ENCODE measurements at places on chromosomes 13 and 19.

DNA sequence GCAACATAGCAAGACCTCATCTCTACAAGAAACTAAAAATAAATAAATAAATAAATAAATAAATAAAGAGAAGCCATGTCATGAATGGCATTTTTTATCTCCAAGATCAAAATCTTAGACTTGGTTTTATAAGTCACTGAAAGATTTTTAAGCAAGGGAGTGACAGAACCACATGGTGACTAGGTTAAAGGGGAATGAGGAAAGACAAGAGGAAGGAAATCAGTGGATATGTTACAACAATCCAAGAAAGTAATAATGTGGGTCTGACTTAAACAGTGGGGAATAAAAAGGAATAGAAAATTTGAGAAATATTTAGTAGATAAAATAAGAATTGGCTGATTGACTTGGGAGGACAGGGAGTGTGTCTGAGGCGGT, 18.8 kb upstream of the MED4 start:
- DNase-seq: no peak

GRCh38 chr19:15986701-15987100, 37.9 kb downstream of the OR10H4 start:
- no peak for DNase-seq

DNA sequence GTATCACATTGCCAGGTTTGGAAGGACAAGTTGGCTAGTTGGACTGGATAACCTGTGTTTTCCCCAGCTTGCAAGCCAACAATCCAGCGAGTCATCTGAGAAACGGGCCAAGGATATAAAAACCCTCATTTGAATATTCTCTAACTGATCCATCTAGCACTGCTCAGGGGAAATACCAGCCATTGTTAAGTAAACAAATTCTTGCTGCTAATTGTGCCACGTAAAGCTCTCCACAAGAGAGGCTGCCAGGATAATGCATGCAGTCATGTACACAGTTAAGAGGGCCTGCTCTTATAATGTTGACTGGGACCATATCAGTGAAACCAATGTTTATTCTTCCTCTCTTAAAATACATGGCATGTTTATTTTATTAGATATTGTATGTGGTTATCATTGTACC, 663.2 kb upstream of the SGCG start:
- DNase-seq: no peak

- DNase-seq: no peak
These were observed 23.1 kb upstream of the SACS start for GRCh38 chr13:23456437-23457210.

- DNase-seq: peak; percentile 86
These were observed 16.3 kb downstream of the DCUN1D2 start for GRCh38 chr13:113474179-113474578.

DNA sequence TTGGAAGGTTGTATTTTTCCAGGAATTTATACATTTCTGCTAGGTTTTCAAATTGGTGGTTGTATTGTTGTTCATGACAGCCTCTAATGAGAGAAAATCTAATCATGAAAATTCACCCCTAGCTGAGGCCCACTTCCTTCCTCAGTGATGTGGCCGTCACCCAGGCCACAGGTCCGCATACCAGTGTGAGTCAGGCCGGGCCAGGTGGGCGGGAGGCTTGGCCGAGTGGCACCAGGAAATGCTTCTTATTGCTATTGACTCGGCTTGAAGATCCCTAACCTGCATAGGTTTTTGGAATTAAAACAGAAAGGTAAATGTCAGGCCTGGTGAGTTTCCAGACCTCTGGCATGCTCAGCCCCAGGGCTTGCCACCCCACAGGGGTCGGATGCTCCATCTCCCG, 88.7 kb downstream of the SCGB2B2 start:
- DNase-seq: no peak

GRCh38 chr19:39497996-39498797, 550 bp upstream of the DLL3 start:
- DNase-seq: no peak

- DNase-seq: peak; percentile 97
These were observed 164.9 kb downstream of the DLEU7 start for GRCh38 chr13:50678464-50679162.

GRCh38 chr19:38658462-38659306, 11.2 kb downstream of the ACTN4 start:
- DNase-seq: peak; percentile 100

GRCh38 chr13:103068836-103069235, 2.6 kb upstream of the SLC10A2 start:
- DNase-seq: no peak

DNA sequence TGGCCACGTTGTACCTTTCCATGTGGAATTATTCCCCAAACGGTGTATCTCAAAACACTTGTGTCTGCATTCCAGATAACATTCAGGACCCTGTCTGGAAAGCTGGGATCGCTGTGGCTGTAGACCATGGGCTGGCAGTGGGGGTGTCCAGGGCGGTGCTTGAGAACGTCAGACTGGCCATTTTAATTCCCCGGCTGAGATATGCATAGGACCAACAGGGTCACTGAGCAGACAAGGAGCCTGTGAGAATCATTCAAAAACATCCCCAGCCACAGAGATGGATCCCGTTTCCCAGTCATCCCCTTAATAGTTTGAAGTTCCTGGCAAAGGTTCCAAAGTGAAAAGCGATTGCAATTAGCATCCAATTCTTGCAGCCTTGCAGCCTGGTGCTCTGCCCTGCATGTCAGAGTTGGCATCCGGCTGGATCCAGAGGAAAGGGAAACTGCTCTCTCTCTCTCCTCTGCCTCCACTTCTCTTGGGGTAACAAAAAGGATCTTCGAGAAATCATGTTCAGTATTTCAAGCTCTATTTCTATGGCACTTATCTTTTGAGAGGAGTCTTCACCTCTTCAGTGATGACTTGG, 41.6 kb downstream of the IFT88 start:
- DNase-seq: no peak

GRCh38 chr13:28375250-28375930, 119.5 kb downstream of the FLT1 start:
- DNase-seq: no peak

DNA sequence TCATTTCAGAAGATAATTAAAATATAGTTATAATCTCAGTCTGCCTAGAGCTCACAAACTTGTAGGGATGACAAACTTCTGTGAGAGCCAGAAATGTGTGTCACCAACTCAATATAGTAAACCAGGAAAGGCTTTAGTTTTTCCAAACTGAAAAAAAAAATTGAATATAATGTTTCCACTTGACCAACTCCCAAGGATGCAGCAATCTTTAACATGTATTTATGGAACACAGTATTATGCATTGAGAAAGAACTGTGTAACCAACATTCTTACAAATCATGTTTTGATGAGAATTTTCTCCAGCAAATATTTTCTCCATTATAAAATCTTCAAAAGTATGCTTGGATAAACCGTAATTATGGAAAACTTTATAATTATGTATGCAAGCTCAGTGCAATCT, 50.1 kb upstream of the KLF12 start:
- DNase-seq: no peak

DNA sequence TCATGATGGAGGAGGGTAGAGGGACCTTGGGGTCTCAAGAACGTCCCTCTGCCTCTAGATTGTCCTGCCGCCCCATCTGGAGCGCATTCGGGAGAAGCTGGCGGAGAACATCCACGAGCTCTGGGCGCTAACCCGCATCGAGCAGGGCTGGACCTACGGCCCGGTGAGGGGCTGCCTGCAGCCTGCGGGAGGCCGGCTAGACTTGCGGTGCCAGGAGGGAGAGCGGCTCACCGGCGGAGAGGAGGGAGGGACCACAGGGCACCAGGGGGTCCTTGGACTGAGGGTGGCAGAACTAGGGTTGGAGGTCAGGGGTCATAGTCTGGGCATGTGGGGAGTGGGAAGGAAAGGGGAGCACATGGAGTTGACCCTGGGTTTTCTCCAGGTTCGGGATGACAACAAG, 29.9 kb downstream of the RYR1 start:
- DNase-seq: no peak

DNA sequence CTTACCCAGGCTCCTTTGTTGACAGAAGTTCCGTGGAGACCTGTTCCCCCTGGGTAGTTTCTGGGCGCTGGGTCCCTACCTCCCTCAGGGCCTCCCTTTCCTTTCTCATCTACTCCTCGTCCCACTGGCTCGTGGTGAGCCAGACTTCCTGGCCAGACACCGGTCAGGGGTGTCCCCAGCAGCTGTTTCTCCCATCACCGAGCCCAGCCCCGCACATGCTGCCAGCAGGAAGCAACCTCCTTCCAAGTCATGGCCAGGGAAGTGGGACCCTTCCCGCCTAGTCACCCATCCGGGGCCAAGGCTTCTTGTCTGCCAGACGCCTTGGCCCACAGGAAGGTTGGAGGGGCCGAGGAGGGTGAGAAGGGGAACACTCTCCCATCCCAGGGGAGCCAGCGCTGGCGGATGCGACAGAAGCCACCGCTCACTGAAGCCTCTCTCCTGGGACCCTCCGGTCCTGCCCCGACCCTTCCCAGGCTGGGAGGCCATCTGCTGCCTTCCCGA, 5.7 kb downstream of the PAK4 start:
- DNase-seq: no peak

- DNase-seq: no peak
These were observed 152.5 kb downstream of the RNF17 start for GRCh38 chr13:24916464-24916863.

GRCh38 chr13:99469041-99469440, 32.2 kb upstream of the TM9SF2 start:
- no peak for DNase-seq

GRCh38 chr13:32225481-32225931, 89.7 kb downstream of the ZAR1L start:
- peak; percentile 88 for DNase-seq

DNA sequence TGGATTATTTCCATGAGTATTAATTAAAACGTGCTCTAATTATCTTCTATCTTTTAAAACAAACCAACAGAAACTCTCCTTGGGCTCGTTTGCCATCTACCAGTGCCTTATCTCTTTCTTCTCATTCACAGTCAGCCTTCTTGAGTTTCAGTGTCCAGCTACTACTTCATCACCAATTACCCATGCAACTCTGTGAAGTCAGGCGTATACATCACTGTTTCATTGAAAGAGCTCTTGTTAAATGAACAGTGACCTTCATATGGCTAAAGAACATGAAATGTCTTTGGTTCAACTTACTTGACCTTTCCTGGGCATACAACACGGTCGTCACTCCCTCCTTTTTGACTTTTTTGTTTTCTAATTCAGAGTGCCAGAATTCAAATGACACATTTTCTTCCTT, 5.2 kb upstream of the IFT88 start:
- no peak for DNase-seq

GRCh38 chr19:7196763-7197118, 97.5 kb downstream of the INSR start:
- peak; percentile 71 for DNase-seq

GRCh38 chr13:44679597-44679996, 103.5 kb upstream of the TSC22D1 start:
- no peak for DNase-seq

DNA sequence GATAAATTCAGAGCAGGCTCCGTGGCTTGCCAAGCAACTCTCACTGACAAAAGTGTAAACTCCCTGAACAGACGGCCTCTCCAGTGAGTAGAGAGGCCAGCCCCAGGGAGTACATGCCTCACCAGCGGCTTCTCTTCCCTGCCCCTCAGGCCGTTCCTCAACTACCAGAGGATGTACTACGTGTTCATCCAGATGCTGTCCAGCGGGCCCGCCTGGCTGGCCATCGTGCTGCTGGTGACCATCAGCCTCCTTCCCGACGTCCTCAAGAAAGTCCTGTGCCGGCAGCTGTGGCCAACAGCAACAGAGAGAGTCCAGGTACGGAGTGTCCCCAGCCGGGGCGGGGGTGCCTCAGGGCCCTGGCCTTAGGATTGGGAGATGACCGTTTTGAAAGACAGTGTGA, 93.4 kb upstream of the MCF2L start:
- DNase-seq: no peak

DNA sequence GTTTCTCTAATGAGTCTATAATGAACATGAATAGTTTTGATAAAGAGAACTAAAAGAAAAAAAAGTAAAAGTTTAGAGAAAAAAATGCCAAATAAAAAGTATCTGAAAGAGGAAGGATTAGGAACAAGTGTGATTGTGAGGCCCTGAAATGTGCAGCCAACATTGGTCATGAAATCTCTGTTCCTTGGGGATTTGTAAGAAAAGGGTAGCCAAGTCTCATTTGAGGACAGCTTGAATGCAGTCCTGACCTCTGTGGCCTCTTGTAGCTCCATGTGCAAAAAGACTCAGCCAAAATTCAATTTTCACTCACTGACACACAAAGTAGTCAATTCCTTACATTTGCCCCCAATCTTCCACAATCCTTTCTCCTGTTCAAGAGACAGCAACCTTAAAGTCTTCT, 167.9 kb downstream of the KLF12 start:
- no peak for DNase-seq

GRCh38 chr13:91768746-91769145, 370.3 kb downstream of the GPC5 start:
- no peak for DNase-seq

GRCh38 chr19:12834566-12834943, at the start of gene RTBDN:
RTBDN (minus strand) TSS chr19:12834579; CDS start chr19:12829979, 4,600 bp downstream.
- no peak for DNase-seq

DNA sequence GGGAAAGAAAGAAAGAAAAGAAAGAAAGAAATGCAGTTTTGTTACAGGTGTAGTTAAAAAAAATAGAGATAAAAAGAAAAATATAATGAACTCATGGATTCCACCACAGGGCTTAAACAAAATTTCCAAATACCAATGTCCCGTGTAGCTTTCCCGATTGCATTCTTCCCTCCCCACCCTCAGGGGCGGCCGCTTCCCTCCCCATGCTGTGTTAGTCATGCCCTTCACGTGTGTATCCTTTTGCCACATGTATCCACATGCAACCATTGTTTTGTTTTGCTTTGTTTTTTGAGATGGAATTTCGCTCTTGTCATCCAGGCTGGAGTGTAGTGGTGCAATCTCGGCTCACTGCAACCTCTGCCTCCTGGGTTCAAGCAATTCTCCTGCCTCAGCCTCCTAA, 3.6 kb upstream of the KMT5C start:
- DNase-seq: peak; percentile 85

DNA sequence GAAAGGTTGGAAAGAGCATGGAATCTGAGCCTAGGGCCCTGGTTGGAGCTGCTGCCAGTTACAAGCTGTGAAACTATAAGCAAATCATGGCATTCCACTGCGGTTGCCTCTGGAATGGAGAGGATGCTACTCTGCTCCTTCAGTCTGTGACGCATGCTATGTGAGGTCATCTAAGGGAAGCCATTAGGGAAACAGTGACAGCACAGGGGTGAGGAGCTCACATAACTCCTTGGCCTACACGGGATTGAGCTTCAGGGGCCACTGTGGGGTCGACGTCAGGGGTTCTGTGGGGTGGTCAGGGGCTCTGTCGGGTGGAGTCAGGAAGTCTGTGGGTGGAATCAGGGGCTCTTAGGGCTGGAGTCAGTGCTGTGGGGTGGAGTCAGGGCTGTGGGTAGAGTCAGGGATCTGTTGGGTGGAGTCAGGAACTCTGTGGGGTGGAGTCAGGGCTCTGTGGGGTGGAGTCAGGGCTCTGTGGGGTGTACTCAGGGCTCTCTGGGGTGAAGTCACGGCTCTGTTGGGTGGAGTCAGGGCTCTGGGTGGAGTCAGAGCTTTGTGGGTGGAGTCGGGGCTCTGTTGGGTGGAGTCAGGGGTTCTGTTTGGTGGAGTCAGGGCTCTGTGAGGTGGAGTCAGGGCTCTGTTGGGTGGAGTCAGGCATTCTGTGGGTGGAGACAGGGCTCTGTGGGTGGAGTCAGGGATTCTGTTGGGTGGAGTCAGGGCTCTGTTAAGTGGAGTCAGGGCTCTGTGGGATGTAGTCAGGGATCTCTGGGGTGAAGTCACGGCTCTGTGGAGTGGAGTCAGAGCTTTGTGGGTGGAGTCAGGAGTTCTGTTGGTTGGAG, 35.8 kb upstream of the MEDAG start:
- peak; percentile 99 for DNase-seq

GRCh38 chr13:84661718-84662117, 779.4 kb upstream of the SLITRK1 start:
- DNase-seq: no peak

GRCh38 chr13:80237646-80238045, 103.3 kb downstream of the SPRY2 start:
- DNase-seq: peak; percentile 51
